ENCODE measurements at places on chromosomes 1 and 21.
A peak's percentile ranks its signal among the peaks of the same experiment; 100 is the strongest.

DNA sequence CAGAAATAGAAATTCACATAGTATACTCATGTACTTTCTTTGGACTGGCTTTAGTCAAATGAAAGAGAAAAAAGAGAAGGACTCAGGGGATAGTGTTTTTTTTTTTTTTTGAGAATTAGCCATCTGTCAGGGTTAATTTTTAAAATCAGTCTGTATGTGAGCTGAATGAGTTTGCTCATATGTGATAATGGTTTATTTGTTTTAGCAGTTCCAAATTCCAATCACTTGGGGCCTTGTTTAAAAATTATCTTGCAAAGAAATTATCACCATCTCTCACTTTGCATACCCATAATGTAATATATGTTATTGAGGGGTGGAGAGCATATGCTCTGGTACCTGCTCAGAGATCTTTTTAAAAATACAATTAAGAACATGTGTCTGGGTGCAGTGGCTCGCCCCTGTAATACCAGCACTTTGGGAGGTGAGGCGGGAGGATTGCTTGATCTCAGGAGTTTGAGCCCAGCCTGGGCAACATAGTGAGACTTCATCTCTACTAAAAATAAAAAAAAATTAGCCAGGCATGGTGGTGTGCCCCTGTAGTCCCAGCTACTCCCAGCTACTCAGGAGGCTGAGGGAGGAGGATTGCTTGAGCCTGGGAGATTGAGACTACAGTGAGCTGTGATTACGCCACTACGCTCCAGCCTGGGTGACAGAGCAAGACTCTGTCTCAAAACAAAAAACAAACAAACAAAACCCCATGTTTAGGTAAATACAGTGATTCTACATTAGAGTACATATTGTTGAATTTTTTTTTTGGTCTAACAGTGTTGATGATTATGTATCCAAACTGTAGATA lies 19.7 kb downstream of the GNAI3 start:
- no peak for DNase-seq

- no peak for DNase-seq
Observed at GRCh38 chr1:192812420-192813209, 3.8 kb downstream of the RGS2 start.

- no peak for DNase-seq
Observed at GRCh38 chr1:221992427-221992826, 250.5 kb upstream of the DUSP10 start.

DNA sequence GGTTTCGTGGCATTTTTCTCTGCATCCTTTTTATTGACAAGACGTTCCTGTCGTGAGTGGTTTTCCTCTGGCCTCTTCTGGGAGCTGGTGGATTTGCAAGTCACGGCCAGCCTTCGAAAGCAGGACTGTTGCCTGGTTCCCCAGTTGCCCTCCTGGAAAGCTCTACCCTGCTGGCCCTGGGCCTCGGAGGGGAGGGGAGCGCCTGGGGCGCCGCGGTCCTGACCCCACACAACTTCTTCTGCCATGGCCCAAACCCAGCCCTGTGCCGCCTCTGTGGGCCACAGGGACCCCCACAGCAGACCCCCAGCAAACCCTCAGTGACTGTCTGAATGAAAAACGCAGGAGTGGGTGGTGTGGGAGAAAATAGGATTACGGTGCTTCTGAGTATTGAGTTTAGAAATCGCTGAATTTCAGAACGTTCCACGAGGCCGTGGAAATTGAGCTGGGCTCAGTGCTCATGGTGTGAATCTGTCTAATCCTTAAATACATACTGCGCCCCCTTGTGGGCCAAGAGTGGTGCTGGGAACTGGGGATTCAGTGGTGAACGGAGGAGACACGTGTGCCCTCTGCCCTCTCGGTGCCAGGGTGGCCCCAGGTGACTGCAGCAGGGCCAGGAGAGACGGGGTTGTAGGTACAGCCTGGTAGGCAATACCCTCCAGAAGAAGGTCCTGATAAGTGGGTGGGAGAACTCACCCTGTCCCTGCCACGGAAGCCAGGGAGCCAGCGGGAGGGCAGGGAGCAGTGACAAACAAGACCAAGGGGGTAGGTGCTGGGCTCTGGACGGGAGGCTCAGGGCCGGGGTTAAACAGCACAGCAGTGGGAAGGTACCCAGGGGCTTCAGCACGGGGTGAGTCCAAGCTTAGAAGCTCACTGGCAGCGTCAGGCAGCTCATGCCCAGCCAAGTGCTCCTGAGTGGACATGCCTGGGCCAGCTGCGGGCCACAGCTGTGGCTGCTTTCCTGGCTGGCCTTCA lies 101.2 kb upstream of the COL6A1 start:
- peak; percentile 85 for DNase-seq

- no peak for DNase-seq
Observed at GRCh38 chr1:1562556-1563195, 12.0 kb downstream of the SSU72 start.

- DNase-seq = no peak
Observed at GRCh38 chr21:34996304-34997101, 52.6 kb downstream of the RUNX1 start.

- no peak for DNase-seq
Observed at GRCh38 chr1:115165776-115166175, 76.5 kb upstream of the TSPAN2 start.

DNA sequence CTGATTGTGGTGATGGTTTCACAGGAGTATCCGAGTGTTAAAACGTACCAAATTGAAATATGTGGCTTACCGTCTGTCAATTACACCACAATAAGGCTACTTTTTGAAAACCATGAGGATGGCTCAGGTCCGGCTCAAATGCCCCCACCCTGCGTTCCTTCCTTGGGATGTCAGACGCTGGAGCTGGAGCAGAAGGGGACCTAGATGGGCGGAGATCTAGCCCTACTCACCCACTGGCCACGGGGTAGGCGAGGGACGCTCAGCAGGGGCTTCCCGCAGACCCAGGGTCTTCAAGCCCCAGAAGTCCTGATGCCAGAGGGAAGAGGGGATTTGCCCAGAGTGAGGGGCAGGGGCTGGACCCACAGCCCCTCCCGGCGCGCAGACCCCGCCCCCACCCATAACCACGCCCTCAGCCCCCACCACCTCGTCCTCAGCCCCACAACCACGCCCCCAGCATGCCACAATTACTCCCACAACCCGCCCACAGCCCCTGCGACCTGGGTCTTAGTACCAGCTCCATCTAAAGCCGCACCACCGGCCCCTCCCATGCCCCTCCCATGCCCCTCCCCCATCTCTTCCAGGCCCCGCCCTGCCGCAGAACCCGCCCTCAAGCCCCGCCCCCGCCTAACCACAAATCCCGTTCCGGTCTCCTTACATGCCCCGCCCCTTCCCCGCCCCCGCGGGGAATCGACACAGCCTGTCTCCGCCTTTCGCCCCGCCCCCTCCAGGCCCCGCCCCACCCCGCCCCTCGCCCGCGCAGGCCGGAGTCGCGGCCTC lies at the start of gene LRRC3:
Gene LRRC3, plus strand, starts transcription at position 764 of the 777 bp plus-strand sequence. CDS start 1,135 bp downstream, outside the sequence.
- DNase-seq = peak; percentile 97

GRCh38 chr1:21531241-21531640 lies 22.0 kb downstream of the ALPL start:
- no peak for DNase-seq

DNA sequence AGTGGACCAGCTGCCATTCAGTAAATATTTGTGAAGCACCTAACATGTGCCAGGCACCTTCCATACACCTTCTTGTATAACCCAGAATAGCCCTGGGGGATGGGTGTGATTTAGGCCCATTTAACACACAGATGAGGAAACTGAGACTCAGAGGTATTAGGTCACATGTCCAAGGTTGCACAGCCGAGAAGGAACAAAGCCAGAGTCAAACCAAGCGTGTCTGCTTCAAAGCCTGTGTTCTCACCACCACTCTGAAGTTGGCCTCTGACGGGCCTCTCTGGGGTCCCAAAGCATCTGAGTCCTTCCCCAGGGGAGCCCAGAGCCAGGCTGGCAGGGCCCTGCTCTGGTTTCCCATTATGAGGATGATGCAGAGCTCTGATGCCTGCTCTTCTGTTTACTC lies 65.1 kb downstream of the LACTBL1 start:
- DNase-seq = no peak

DNA sequence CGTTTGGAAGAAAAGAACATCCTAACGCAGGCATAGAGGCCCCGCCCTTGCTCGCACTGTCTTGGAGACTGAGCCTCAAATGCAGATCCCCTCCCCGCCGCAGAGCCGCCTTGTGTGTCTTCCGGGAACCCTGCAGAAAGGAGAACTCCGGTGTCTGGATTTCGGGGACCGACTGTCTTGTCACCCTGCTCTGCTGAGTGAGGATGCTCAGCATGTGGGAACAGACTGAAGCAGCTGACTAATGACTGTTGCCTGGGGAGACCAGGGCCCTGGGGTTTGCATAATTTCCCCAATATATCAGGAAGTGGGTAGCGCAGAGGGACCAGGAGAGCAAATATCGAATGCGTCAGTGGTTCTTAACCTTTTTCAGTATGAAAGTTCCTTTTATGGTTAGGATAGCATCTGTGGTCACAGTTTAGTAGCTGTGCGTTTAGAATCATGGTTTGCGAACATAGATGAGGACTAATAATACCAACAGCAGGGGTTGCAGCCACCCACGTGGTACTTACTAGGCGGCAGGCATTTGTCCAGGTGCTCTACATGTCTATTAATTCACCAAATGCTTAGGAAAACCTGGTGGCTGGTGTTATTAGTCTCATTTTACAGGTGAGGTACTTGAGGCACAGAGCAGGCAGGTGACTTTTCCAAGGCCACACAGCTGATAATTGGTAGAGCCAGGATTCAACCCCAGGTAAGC lies 14.3 kb downstream of the GPR137B start:
- DNase-seq = peak; percentile 92

- no peak for DNase-seq
Observed at GRCh38 chr1:226364901-226365565, 42.9 kb downstream of the PARP1 start.

DNA sequence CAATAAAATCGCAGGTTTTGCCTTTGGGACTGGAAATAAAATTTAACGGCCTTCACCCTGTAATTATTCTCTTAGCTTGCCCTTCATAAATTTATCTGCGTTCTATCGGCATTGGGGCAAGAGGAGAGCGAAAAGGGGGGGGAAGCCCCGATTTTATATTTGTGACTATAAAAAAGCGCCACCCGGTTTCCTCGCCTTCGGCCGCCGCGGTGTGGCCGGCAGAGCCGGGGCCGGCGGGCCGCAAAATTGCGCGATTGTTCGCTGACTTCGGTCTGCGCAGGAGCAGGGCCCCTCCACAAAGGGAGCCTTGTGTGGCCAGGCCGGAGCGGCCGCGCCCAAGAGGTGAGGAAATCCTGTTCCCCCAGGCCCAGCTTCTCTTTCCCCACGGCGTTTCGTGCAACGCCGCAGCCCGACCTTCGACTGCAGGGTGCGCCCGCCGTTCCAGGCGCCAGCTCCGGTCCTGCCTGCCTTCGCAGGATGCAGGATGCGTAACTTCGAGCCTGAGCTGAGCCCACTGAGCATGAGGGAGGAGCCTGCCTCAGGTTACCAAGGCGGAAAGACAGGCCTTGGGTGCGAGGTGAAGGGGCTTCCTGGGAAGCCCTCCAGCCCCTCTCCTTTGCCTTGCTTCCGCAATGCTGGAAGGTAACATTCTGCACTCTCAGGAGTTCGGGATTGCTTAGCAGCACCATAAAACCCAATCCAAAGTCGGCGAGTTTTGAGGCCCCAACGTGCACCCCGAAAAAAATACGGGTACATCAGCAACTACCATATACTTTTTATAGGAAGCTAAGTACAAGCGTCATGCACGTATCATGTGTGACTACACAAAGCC lies 4.9 kb upstream of the TBX15 start:
- DNase-seq = no peak

DNA sequence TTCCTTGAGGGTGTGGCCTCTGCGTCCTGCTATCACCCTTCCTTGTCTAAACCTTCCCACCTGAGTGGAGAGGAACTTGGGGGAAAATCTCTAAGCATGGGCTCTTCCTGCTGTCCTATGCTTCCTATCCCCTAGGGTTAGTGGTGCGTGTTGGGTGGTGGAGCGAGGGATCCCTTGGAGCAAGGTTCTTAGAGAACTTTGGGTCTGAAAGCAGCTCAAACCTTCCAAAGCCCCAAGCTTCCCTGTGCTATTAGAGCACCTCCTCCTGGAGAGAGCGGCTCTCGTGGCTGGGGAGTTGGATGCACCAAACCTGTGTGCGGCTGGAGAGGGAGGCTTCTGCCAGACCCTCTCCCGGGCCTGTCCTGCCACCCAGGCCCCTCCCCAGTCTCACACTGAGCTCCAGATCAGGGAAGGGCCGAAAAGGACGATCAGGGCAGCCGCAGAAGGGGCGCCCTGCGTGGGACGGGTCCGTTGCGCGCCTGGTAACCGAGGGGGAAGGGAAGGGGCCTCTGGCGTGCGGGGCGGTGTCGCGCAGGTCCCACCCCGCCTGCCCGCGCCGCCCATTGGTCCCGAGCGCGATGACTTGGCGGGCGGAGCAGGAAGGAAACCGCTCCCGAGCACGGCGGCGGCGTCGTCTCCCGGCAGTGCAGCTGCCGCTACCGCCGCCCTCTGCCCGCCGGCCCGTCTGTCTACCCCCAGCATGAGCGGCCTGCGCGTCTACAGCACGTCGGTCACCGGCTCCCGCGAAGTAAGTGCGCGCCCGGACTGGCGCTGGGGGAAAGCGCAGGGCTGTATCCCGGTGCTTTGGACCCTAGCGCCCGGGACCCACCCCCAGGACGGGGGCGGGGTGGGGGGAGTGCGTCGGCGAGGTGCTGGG lies at the start of gene SH3BGRL3:
Gene SH3BGRL3, plus strand, starts transcription at position 631 of the 877 bp plus-strand sequence. Its CDS starts 70 bp downstream, at position 701.
- peak; percentile 97 for DNase-seq

- no peak for DNase-seq
Observed at GRCh38 chr1:43801203-43801602, 93.9 kb downstream of the ST3GAL3 start.

- DNase-seq = no peak
Observed at GRCh38 chr1:227225715-227226346, 92.5 kb downstream of the CDC42BPA start.

DNA sequence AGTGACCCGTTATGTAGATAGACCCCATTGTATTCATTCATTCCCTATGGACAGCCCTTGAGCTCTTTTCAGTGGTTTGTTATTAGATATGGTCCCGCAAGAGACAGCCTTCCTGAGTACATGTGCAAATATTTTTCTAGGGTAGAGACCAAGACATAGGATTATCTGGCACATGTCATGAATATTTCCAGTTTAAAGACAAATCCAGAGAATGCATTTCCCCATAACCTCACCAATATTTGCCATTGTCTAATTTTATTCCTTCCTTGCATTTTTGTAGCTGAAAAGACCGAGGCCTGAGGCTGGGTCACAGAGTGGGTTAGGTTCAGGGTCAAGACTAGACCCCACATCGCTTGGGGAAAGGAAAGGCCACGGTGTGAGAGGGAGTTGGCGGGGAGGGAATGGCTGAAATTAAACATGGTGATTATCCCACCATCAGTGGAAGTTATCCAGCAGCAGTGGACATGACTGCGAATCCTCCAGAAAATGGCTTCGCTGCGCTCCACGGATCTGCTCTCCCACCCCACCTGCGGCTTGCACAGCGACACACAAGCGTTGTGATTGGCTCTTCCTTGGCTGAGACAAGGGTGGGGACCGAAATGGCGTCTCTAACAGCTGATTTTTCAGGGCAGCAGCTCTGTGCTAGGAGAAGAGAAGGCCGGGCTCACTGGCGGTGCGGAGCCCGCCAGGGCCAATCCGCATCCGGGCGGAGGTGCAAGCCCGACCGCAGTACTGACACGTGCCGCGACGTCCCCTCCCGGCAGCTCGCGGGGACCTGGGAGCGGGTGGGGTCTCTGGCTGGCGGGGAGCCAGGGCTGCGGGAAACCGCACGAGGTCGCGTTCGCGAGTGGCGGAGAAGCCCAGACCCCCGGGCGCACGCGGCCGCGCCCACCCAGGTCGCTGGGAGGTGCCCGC lies 16.1 kb upstream of the STMN1 start:
- peak; percentile 49 for DNase-seq
